ENCODE measurements at places on chromosomes 11 and 22.

GRCh38 chr11:111759778-111760407 is 6.3 kb downstream of the PPP2R1B start:
- no peak for DNase-seq

- DNase-seq = no peak
Observed at GRCh38 chr22:37547251-37547741, 13.0 kb upstream of the CDC42EP1 start.

DNA sequence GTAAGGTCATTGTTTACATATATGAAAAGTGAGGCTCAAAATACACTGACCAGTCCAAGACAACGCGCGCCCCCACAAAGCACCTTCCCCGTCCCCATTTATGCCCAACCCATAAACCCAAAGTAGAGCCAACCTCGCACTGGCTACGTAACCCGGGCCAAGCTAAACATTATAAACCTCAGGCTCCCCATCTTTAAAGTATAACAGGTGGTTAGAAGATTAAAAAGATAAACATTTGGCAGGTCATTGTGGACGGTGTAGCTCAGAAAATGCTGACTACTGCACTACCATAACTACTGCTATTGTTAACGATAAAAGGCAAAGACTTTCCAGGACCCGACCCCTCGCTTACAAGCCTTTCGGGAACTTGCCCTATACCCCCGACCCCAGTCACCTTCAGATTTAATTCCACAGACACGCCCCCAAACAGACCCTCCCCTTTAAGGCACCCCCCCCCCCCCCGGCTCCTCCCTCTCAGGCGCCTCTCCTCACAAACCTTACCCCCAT is 470 bp downstream of the NUMA1 start:
- DNase-seq = no peak

DNA sequence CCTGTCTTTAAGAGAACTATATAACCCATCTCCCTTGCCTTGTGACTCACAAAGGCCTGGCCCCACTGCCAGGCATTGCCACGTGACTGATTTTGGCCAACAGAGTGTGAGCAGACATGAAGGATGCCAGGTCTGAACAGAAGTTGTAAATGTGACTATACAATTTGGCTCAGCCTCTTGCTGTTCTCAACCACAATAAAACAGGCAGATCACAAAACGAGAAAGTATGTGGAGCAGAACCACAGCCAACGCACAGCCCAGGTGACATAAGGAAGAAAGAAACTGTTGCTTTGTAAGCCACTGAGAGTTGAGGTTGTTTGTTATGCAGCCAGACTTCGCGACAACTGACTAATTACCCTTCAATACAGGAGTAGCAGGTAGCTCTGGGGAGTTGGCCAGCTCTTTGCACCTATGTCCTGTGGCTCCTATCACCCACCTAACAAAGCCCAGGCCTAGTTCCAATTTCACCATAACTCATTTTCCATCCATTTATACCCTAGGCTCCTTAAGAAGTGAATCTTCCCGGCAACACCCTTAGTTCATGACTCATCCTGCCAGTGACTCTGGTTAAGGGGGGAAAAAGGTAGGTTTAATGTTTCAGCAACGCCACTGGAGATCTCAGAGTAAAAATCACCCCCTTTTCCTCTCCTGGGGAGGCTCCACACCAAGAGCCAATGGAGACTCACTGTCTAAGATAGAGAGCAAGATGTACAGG is 53.7 kb downstream of the GALNT18 start:
- no peak for DNase-seq

- no peak for DNase-seq
Observed at GRCh38 chr11:93548679-93549319, 5.6 kb upstream of the SMCO4 start.

GRCh38 chr11:75574698-75575602 is 12.9 kb downstream of the SERPINH1 start:
- DNase-seq = no peak

- DNase-seq = no peak
Observed at GRCh38 chr11:46855167-46855566, 9.1 kb upstream of the CKAP5 start.

GRCh38 chr22:44666207-44666585 is 35.8 kb upstream of the PRR5 start:
- no peak for DNase-seq

DNA sequence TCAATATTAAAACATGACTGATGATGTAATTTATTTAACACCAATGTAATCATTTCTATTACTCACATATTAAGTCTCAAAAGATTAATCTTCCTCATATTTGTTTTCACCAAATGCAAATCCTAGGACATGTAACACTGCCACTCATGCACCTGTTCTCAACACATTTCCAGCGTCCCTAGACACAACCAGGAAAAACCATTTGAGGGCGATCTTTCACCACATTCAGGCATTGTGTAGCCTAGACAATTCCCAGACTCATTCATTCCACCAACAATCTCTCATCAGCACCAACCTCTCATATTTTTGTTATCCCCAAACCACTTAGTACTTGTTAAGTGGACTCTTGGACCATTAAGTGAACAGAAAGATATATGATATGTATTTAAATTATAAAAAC is 66.1 kb downstream of the SLC36A4 start:
- DNase-seq = no peak

- no peak for DNase-seq
Observed at GRCh38 chr22:45554040-45554406, 51.3 kb downstream of the FBLN1 start.
